ENCODE measurements at places on chromosomes 11 and 22.

DNA sequence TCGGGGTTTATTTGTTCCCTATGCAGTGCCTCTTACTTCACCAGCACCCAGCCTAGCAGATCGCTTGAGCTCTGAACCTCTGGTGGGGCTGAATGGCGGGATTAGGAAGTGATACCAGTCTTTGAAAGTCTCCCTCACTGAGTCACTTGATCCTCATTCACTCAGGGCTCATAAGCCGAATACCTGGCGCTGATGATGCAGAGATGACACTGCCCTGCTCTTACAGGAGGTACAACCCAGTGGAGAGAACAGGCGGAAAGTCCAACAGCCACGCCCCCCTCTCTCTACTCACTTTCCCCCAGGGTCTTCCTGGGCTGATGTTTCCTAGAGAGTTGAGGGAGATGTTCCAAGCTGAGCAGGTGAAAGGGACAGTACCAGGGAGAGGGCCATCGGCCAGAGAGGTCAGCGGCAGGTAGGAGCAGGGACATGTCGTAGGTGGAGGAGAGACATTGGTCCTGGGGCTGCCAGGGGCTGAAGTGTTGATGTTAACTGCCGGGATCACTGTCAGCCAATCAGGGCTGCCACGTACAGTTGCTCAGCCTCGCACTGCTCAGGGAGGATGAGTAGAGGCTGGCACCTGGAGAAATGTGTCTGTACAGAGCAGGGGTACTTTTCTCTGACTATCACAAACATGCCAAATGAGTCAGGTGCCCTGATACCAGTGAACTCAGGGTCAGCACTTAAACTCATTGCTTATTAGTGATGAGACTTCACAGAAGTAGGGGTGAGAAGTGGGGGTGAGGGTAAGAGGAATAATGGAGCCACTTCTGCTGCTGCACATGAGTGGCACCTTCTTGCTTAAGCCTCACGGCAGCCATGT, 9.9 kb upstream of the APOBEC3A start:
- no peak for DNase-seq

DNA sequence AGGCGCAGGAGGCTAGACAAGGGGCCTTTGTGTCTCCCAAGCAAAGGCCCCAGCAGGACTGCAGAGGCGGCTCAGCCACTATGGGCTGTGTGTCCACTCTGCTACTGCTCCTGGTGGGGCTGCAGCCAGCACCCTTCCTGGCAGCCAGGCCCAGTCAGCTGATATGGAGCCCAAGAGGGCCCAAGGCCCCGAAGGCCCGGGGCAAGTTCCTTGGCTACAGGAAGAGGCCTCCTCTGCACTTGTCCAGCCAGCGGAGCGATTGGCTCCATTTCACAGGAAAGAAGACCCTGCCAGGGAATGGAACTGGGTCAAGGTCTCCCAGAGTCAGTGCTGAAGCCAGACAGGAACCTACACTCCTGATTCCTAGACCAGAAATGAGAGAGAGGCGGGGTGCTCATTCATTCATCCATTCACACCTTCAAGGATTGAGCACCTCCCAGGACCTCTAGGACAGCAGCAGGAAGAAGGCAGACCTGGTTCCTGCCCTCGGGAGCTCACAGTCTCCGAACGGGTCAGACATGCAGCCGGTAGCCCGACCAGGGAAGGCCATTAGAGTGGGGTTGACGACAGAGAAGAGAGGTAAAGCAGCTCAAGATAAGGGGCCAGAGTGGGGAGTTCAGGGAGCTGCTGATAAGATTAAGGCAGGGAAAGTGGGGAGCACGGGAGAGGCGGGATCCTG, 811 bp upstream of the P2RY2 start:
- no peak for DNase-seq

DNA sequence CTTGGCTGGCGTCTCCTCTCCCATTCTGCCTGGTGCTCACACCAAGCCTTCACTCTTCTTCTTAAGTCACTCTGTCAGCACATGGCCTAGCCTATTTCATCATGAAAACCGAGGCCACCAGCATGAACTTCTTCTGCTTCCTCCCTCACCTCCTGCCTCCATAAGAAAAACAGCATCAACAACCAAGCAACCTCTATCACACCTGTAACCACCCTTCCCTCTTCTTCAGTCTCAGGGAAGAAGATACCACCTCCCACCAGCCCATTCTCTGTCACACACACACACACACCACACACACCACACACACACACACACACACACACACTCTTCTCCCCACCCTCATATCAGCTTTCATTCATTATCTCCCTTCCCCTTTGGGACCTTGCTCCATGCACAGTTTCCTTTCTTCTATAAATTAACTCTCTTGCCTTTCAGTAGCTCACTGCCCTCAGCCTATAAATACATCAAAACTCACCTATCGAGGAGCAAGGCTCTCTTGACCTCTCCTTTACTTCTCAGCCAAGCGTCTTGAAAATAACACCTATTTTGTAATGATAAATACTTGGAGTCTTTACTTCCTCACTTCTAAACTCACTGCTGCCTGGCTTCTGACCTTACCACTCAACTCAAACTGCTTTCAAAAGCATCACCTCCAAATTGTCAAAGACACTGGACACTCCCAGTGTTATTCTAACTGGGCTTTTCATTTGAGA, 36.6 kb downstream of the SC5D start:
- DNase-seq, result no peak

DNA sequence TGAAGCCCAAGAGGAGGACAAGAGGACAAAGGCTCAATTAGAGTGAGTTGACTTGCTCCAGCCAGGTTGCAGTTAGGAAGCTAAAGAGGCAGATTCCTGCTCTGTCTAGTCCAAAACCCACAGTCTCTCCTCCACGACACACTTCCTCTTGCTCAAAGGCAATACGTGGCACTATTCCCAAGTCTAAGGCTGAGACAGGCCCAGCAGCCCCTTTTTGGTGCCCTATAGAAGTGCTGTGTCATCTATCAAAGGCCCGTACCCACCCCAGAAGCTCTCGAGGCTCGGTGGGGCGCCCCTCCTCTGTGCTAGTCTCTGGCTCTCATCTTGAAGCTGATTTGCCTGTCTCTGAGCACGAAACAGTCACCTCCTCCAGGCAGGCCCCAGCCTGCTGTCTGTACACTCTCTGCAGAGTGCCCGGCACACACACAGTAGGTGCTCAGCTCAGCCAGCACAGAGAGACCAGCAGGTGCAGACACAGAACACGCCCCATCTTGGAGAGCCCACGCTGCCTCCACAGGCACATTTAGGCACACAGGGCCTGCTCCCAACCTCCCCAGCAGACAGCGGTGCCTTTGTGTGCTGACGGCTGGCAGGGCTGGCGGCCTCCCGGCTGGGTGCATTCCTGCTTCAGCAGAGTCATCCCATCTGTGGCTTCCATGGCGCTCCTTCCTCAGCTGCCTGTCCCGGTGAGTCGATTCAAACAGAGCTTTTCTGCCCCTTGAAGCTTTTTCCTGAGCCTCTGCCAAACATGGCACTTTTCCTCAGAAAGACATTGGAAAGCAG, 52.8 kb downstream of the MYH9 start:
- no peak for DNase-seq

- peak; percentile 64 for DNase-seq
Observed at GRCh38 chr11:61627850-61628661, 47.2 kb upstream of the SYT7 start.

DNA sequence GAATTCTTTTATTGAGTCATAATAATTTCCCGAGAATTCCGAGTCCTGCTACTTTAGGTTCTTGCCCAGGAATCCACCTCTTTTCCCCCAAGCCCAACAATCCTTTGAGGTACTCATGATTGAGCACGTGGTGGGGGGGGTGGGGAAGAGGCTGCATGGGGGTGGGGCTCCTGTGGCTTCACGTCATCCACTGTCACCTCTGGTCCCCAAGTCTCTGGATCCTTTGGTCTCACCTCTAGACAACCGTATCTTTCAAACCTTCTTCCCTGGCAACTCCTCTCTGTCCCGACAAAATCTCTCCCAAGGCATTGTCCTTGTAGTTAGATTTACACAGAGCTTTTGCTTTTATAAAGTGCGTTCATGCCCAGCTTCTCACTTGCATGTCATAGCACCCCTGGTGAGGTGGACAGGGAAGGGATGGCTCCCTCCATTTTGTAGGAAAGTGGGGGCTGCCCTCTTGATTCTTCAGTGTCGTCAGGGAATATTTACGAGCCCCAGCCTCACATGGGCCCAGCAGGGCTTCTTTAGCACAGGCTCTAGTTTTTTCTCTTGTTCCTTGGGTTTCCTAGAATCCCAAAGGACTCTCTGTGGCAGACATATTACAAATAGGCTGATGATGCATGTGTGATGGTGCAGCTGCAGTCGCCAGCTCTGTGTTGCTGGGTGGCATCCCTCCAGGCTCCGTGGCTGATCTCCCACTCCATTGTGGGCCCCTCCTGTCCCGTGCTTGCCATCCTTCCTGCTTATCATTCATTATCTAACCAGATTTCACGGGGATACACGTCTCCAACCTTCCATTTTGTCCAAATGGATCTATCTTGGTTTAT, 8.4 kb downstream of the UCP3 start:
- DNase-seq, result no peak
